RKO (cell line): ENCODE measurements at places on chromosomes 16 and 17.
A peak's percentile ranks its signal among the peaks of the same experiment; 100 is the strongest.

- DNase-seq: peak; percentile 47
Measured at GRCh38 chr17:19346351-19347255, 15.9 kb downstream of the B9D1 start.

GRCh38 chr16:12904329-12904671 is 2.9 kb downstream of the SHISA9 start:
- DNase-seq: no peak

GRCh38 chr16:35908942-35909341 is 2449.5 kb downstream of the TP53TG3F start:
- no peak for DNase-seq

DNA sequence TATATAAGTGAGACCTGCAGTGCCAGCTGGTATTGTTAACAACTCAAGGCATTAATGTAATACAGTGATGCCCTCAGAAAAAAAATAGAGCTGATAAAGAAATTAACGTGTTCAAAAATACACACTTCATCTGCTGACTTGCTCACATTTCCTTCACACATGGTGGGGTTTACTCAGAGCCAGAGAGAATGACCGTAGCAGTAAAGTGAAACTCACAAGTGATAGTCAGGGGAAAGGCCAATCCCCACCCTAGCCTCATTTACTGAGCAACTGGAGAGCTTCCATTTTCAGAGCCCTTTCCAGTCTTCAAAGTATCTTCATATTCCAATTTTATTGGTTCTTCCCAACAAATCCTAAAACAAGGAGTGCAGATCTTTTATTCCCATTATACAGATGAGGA is 74.0 kb upstream of the HLF start:
- no peak for DNase-seq

DNA sequence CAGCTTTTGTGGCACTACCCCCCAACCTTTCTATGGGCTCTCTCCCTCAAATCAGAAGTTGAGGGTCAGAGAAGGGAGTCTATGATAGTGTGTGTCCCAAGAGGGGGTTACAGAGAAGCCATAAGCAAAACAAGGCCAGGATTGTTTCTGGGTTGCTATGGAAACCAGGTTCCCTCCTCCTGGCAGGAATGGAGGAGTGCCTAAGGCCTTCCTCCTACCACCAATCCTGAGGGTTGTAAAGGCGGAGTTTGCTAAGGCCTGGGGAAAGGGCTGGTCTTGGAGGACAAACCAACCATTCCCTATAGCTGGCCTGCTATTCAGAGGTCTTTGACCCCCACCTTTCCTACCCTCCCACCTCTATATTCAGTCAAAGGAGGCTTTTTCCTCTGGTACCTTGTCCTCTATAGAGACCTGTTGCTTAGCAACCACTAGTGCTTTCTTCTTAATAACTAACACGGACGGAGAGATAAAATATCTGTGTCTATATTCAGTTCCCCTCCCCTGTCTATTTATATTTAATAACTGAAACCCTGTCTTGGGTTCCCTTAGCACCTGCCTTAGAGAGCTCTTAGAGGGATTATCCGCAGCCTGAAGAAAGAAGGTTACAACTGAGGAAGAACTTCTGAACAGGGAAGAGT is 43.4 kb downstream of the NEUROD2 start:
- DNase-seq: no peak

- no peak for DNase-seq
Measured at GRCh38 chr16:82991410-82991809, 364.6 kb downstream of the CDH13 start.

DNA sequence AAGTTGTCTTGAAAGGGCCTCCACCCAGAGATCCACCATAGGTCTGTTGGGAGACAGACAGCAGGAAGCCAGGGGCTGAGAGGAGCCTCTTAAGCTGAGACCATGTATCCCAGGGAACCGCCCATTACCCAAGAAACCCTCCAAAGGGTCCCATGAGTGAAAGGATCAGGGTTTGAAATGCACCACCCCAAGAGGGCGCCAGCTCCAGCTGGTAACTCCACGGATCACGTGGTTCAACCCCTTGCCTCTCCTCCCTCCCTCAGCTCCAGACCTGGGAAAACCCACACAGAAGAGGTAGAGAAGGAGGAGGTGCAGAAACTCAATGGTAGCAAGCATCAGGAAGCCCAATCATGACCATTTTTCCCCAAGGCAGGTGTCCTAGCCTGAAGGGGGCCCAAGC is 148.7 kb downstream of the AIPL1 start:
- DNase-seq: no peak

GRCh38 chr16:11833951-11834695 is 17.2 kb downstream of the RSL1D1 start:
- no peak for DNase-seq

DNA sequence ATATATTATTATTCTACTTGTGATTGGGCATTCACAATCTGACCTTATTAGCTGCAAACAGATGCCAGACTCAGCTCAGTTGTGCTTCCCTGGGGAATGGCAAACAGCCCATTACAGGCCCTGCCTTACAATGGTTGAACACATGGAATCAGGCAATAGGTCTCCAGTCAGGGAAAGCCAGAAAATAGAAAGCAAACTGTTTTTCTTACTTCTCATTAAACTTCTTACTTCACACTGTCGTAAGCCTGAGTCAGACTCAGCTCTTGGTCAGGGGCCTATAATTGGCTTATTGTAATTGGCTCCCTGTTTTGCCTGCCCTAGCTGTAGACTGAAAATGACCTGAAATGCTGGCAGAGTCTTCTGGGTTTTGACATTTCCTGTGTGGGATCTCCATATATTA is 77.0 kb upstream of the CA10 start:
- no peak for DNase-seq

DNA sequence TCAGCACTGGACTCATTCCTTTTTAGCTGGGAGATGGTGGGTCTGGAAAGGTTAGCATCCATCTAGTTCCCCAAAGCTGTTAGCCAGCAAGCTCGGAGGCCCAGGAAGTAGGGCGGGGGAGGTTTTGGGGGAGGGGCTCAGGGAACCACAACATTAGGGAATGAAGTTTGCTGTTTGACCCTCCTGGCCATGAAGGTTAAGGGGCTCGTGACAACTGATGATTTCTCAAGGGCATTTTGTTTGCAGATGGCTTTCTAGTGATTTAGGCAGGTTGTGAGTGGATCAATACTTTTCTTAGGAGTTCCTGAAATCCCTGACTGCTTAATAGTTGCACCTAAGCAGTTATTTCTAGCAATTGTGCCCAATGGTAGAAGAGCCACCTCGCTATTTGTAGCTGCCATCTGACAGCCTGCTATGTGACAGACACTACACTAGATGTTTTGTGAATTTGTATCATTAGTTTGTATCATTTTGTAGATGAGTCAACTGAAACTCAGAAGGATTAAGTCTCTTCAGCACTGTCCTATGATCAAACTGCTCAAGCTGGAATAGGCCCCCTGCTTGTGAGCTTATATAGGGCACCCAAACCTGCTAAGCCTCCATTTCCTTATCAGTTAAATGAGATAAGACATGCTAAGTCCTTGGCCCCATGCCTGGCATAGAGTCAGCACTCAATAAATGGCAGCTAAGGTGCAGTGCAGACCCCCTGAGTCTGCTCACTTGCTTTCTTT is 146.4 kb downstream of the IRX3 start:
- DNase-seq: peak; percentile 3

GRCh38 chr17:62611292-62611691 is 16.2 kb upstream of the MRC2 start:
- DNase-seq: no peak

- no peak for DNase-seq
Measured at GRCh38 chr16:48087639-48088038, 68.2 kb downstream of the ABCC12 start.

DNA sequence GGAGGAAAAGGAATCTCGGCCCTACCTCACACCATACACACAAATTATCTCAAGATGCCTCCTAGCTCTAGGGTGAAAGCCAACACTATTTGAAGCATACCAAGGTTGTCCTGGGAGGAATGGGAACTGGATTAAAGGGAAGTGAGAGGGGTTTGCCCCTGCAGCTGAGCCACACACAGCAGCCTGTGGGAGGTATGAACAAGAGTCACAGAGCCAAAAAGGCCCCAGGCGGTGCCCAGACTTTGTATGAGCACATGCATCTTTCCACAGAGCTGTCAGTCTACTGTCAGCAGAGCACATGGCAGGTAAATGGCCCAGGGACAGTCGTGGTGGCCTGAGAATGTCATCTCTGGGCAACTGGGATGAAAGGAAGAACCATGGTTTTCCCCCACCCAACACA is 31.0 kb upstream of the RCVRN start:
- DNase-seq: no peak

DNA sequence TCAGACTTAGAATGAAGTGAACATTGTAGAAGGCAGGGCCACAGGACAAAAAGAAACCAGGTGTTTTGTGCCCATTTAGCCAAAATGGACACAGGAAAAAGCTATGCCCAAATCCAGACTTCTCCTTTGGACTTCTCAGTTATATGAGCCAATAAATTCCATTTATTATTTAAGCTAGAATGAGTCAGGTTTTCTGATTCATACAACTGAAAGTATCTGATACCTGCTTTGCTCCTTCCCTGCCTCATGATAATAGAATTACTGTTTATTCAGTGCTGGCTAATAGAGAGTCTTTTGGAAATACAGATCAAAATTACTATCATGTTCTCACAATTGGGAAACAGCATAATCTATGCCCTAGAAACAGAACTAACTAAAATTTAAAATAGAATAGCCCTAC is 8.7 kb upstream of the CPD start:
- no peak for DNase-seq

DNA sequence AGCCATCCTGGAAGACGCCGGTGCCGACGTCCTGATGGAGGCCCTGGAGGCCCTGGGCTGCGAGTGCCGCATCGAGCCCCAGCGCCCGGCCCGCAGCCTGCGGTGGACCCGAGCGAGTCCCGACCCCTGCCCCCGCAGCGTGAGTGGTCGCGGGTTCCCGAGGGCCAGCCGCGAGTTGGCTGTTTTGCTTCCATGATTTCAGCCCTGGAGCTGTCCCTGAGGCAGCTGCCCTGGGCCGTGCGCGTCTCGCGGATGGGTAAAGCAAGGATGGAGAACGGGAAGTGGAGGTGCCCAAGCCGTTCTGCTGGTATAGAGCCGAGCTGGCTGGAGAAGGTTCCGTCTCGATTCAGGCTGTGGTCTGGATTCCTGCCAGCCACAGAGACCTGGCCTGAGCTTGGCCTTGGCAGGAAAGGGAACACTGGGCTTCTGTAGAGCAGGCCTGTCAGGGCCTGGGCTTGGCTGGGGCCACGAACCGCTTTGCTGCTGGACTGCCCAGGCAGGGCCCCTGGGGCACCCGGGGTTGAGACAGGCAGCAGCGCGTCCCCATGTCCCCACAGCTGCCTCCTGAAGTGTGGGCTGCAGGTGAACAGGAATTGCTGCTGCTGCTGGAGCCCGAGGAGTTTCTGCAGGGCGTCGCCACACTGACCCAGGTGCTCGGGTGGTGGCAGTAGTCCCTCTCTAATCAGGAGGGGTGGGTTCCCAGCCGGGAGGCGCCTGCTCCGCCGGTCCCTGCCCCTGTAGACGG is 941 bp upstream of the MRPS34 start:
- DNase-seq: peak; percentile 30

- peak; percentile 2 for DNase-seq
Measured at GRCh38 chr16:80317599-80318037, 223.2 kb upstream of the DYNLRB2 start.

GRCh38 chr16:85243308-85243707 is 131.0 kb upstream of the CIBAR2 start:
- no peak for DNase-seq

- DNase-seq: peak; percentile 71
Measured at GRCh38 chr16:87416826-87417527, 24.8 kb downstream of the MAP1LC3B start.

DNA sequence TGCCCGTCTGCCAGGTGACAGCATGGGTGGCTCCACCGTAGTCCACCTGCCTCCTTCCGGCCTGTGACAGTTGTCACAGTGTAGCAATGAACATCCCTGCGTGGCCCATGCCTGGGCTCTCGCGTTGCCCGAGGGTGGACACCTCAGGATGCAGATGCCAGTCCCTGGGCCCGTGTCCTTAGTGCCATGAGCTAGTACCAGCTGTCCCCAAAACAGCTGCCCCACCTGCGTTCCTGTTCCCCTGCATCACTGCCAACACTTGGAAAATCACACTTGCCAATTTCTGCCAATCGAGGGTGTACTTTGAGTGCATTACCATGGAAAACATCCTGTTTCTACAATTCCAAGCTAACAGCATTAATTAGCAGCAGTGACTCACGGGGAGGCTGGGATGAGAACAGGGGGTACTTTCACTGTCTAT is 9.0 kb upstream of the C16orf95 start:
- DNase-seq: no peak
